Endothelial cell of coronary artery (primary cell): ENCODE measurements at places on chromosomes 7 and 10. TPM values are rescaled to one million over a fixed set of nuclear protein-coding genes. Genes with fewer than 3 reads are reported as not detected.

The EPO gene
- total RNA-seq = not detected in 2 replicates

The AGMO gene
- total RNA-seq = not detected in 2 replicates

The SPDYE6 gene
- not detected in 2 replicates for total RNA-seq

The GLRX3 gene
- 77.7 and 87.0 TPM in 2 replicates for total RNA-seq

The ZFAND2A gene
- total RNA-seq = 10.3 and 17.1 TPM in 2 replicates
